B cell (primary cell): ENCODE measurements at places on chromosomes 1 and 21. TPM values are rescaled to one million over a fixed set of nuclear protein-coding genes. Genes with fewer than 3 reads are reported as not detected.

Gene PERM1
- total RNA-seq: not detected in 2 replicates

DNA sequence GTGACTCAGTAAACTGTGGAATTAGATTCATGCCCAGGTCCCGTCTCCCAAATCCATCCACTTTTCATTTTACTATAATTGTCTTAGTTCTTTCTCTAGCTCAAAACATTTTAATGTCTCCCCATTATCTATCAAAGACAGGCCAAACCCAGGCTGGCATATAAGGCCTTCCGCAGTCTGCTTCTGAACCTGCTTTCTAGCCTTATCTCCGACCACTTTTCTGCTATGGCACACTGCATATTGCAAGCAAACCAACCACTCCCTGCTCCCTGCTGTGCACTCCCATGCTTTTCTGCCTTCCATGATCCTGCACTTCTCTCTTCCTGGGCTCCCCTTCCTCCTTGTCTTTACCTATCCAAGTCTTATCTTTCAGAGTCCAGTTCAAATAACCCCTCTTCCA is 17.3 kb upstream of the PIGM start:
- H3K4me1 ChIP-seq: peaks cover 12% of the 10 kb centered on the region
- H3K27me3 ChIP-seq: no peaks in the 10 kb centered on the region
- no peaks in the 10 kb centered on the region for H3K36me3 ChIP-seq
- no peak overlapping the region for H3K4me3 ChIP-seq

- no peaks in the 10 kb centered on the region for H3K36me3 ChIP-seq
- H3K4me1 ChIP-seq: no peaks in the 10 kb centered on the region
- H3K4me3 ChIP-seq: no peak overlapping the region
- DNase-seq: no peak
- no peak overlapping the region for H3K27ac ChIP-seq
Measured at GRCh38 chr1:94276988-94277434, 39.6 kb upstream of the ARHGAP29 start.

- H3K4me1 ChIP-seq: no peaks in the 10 kb centered on the region
- no peaks in the 10 kb centered on the region for H3K27me3 ChIP-seq
- no peak overlapping the region for H3K27ac ChIP-seq
- no peaks in the 10 kb centered on the region for H3K36me3 ChIP-seq
- DNase-seq: no peak
Measured at GRCh38 chr1:63987014-63987627, 213.3 kb downstream of the ROR1 start.
